ENCODE measurements at places on chromosomes 16 and 17. TPM values are rescaled to one million over a fixed set of nuclear protein-coding genes. Genes with fewer than 3 reads are reported as not detected.

DNA sequence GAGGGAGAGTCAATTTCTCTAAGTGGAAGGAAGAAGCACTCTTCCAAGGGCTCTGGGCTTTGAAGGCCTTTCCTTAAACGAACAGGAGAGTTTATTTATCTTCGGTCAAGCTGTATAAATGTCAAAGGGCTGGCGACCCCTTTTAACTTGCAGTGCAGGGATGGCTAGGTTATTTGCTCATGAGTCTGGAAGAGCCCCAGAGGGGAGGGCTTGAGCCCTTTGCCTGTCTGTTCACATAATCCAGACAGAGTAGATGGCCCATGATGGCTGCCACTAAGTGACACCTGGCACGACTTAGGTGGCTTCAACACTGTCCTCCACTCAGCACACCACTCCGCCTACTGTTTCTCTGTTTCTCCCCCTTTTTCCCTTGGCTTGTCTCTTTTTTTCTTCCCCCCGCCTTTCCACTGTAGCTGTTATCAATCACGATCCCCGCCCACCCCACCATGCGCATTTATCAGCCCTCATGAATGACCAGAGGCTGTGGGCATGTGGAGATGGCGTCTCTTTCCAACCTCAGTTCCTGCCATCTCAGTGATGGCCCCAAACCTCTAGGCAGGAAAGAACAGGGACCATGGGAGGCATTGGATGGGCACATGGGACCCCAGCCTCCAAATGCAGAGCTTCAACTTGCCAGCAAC, 408.7 kb upstream of the TNRC6C start:
- no peak for DNase-seq

GRCh38 chr17:77718669-77718961, 239.9 kb upstream of the TNRC6C start:
- DNase-seq = no peak

GRCh38 chr16:78252757-78253156, 153.3 kb downstream of the WWOX start:
- no peak for DNase-seq

DNA sequence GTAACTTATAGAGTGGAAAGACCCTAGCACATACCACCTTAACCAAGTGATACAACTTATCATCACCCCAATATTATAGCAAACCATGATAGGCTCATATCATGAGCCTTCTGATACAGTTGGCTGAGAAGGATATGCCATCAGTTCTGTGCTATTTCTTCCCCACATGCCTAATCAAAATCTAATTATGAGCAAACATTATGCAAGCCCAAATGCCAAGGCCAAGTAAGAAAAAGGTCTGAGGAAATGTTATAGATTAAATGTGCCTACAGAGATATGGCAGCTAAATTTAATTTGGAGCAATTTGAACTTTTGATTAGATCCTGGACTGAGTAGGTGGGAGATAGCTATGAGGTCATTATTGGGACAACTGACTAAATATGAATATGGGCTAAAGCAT, 225.9 kb upstream of the PMFBP1 start:
- DNase-seq = no peak

GRCh38 chr17:67139784-67140665, 95.7 kb downstream of the CACNG1 start:
- DNase-seq = no peak

- peak; percentile 59 for DNase-seq
Observed at GRCh38 chr17:42679492-42680330, 1.9 kb downstream of the CCR10 start.

The LRRC46 gene
- total RNA-seq = 0.16 TPM

Measured in breast epithelium (tissue), 4 donors.